ENCODE measurements at places on chromosomes 13 and 19.

GRCh38 chr19:51735759-51736449, 12.1 kb upstream of the HAS1 start:
- DNase-seq: no peak

DNA sequence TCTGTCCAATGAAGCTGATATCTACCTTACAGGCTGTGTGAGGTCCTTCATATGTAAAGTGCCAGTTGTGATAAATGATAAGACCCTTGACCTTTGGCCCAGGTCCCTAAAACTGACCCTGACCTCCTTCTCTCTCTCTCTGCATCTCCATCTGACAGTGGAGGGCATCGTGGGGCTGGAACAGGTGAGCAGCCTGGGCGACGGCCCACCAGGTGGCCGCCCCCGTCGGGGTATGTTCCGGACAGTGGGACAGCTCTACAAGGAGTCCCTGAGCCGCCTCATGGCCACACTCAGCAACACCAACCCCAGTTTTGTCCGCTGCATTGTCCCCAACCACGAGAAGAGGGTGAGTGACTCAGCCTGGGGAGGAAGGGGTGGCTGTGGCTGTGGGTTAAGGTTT, 53.7 kb downstream of the MYH14 start:
- DNase-seq: no peak

GRCh38 chr13:38045278-38046048, 175.9 kb upstream of the TRPC4 start:
- DNase-seq: peak; percentile 17

DNA sequence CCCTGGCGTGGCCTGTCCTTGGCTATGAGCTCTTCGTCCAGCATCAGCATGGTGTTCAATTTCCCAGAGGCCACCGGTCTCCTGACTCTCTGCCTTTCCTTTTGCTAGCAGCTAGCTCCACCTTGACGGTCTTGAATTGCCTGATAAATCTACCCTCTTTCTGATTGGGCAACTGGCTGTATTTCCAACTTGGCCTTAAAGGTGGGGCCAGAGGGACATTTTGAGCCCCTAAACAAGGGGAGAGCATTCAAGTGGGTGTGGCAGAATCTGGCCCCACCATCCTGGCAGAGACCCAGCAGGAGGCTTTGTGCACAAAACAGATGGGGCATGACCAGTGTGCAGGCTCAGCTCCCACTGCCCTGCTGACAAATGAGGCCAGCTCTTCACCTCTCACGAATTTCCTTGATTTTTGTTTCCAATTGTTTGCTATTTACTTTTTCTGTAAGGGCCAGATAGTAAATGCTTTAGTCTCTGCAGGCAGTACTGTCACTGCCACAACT, 148.9 kb upstream of the VSTM2B start:
- no peak for DNase-seq

DNA sequence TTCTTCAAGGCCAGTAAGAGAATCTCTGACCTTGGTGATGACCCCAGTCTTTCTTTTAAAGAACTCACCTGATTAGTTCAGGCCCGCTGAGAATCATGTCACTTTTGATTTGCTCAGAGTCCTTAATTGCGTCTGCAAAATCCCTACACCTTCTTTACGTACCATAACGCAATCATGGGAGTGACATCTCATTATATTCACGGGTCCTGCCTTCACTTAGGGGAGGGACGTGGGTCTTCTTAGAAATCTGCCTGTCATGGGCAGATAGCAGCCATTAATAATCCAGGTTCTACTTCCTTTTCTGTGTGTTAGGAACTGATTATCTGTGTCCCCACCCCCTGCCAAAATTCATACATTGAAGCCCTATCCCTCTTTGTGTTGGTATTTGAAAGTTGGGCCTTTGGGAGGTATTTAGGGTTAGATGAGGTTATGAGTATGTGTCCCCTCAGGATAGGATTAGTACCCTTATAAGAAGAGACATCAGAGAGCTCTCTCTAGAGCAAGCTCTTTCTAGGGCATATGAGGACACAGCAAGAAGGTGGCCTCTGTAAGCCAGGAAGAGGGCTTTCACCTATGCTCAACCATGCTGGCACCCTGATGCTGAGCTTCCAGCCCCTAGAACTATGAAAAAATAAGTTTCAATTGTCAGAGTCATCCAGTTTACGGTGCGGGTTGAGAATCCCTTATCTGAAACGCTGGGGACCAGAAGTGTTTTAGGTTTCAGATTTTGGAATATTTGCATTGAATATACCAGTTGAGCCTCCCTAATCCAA, 9.9 kb downstream of the TPP2 start:
- no peak for DNase-seq

DNA sequence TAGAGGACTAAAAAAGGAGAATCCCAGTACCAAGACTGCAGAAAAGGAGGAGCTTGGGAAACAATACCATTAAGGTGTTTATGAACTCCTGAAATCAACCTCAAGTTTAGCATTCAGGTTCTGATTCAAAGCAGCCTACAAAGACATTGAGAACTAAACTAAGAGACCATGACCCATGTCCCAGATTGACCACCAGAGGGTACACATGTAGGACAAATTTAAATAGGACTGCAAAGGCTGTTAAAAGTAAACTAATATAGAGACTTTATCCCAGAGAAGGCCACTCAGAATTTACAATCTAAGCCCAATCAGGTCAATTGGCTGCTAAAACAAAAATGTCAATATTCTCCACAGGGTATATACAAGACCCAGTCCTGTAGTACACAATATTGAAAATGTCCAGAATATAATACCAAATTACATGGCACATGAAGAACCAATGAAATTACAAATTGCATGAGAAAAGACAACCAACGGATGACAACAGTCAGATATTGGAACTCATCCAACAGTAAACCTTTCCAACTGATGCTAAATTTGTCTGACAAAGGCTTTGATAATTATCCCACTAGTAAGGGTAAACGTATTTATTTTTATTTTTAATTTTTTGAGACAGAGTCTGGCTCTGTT, 682.4 kb downstream of the UQCRFS1 start:
- DNase-seq: no peak

DNA sequence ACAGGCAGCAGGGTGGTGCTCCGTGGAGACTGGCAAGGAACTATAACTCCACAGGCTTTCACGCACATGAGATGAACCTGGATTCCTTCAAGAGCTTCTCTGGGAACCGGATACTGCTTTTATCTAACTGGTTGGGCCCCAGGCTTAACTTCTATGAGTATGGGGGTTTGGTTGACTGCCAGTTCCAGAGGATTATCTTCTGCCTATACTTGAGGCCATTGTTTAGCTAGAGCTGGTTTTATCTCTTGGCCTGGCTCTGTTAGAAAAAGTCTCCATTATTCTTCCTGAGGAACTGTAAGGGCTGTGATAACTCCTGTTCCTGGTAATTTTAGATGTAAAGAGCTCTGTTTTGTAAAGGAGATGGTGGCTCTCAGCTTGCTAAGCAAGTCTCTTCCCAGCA, 40.9 kb downstream of the ZNF846 start:
- DNase-seq: no peak

GRCh38 chr19:30681162-30682100, 309.2 kb downstream of the ZNF536 start:
- DNase-seq: no peak

DNA sequence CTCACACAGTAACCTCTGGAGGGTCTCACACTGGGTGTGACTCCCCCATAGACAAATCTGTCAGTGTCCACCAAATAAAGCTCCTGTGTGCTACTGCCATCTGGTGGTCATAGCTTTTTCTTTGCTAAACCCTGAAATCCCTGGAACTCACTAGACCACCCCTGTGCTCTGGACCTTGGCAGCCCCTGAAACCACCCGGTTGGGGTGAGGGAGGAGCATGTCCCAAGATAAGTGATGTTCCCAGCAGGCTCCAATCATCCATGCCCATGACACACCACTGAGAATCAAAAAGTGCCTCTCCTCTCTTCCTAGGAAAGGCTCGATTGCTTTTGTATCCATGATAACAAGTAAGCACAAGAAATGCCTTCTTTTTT, 6.5 kb upstream of the HSD17B14 start:
- no peak for DNase-seq

DNA sequence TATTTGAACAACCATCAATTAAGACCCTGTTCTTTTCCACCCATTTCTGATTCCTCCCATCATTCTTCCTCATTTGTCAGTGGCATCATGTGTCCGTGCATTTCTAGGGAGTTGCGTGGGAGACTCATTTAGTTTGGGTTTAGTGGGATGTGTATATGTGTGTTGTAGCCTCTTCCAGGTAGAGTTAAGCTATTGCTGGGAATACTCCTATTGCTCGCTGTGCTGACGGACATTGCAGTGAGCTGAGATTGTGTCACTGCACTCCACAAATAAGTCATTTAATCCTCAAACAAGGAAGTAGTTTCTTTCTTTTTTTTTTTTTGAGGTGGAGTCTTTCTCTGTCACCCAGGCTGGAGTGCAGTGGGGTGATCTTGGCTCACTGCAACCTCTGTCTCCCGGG, 42.2 kb upstream of the RCBTB2 start:
- no peak for DNase-seq

- DNase-seq: no peak
Measured at GRCh38 chr19:37943480-37943879, 36.5 kb downstream of the SIPA1L3 start.

- DNase-seq: no peak
Measured at GRCh38 chr13:38262211-38262610, 87.4 kb upstream of the UFM1 start.

DNA sequence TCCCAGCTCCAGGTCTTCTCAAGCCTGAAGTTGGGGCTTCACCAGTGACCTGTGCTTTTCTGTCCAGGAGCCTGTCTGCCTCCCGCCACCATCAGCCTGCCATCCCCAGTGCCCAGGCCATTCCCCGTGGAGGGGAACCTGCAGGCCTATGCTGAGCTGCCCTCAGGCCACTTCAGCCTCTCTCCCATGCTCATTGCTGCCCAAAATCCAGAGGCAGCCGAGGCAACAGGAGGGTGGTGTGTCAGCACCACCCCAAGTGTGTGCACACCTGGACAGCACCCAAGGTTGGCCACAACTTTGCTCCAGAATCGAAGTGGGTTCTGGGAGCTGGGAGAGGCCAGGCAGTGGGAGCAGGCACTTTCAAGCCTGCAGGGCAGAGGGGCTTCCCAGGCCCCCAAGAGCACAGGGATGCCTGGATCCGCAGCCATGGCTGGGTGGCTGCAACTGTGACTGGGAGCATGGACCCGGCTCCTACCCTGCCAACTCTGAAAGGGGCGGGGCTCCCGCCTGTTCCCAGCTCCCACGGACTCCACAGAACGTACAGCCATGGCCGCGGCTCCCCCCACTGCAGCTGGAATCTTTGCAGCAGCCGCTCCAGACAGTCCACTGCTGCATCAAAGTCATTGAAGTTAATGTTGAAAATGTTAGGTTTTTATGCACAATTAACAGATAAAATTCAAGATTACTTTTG, 1747.0 kb downstream of the OLFM4 start:
- no peak for DNase-seq

GRCh38 chr13:93480553-93481106, 254.0 kb downstream of the GPC6 start:
- no peak for DNase-seq

DNA sequence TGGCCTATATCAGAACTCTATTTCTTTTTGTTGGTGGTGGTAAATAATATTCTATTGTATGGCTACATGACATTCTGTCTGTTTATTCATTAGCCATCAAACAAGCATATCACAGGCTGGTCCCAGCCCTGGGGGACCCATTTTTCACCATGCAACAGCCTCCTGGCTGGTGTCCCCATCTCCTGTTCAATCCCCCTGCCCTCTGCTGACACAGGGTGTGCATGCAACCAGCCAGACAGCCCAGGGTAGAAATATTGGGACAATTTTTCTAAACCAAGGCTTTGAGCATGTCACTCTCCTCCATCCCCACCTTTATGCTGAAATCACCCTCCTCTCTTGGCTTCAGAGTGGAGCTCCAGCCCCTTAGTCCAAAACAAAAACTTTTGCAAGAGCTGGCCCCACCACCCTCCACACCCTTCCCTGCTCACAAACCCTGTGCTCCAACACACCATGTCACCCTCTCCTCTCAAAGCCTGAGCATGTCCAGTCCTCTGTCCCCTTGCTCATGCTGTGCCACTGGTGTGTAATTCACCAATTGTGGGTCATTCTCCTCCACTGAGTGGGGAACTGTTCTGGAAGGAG, 153.0 kb upstream of the UQCRFS1 start:
- no peak for DNase-seq

DNA sequence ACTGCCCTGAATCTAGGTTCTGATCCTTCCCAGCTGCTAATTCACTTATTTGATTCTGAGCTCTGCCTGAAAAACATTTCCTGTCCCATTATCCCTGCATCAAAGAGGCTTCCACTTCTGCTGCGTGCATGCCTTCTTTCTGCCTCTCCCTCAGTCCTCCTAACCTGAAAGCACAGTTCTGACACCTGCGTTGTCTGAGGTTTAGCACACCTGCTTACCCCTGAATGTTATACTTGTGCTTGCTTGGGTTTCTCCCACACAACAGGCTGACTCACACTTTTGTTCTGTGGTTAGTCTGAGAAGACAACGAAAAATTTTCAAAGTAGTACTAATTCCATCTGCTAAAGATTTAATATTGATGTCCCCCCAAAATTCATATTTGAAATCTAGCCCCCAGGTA, 3.1 kb upstream of the SOHLH2 start:
- DNase-seq: no peak

DNA sequence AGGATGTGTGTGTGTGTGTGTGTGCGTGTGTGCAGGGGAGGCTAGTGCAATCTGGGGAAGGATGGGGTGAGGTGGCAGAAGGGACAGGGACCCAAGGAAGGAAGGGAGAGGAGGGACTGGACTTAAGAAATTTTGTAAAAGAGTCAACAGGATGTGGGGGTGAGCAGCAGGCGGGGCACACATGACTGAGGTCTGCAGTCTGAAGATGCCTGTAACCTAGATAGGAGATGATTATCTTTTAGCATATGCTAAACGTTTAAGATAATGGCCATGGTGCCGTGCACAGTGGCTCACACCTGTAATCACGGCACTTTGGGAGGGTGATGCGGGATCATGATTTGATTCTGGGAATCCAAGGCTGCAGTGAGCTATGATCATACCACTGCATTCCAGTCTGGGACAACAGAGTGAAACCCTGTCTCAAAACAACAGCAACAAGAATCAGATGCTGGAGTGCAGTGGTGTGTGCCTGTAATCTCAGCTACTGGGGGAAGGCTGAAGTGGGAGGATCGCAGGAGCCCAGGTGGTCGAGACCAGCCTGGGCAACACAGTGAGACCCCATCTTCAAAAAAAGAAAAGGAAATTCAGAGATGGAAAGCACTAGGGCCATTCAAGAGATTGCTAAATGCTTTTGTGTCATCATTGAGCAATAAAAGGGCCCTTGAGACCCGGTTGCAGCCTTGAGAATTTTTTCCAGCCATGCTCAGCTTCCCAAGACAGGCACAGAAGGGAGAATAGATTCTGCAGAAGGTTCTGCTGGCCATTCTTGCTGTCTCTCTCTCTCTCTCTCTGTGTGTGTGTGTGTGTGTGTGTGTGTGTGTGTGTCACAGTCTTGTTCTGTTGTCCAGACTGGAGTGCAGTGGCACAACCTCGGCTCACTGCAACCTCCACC, 3.8 kb upstream of the ZNF414 start:
- DNase-seq: no peak

- DNase-seq: no peak
Measured at GRCh38 chr13:40383132-40383531, 283.3 kb downstream of the FOXO1 start.

GRCh38 chr19:11587975-11588631, 9.2 kb upstream of the ZNF627 start:
- no peak for DNase-seq

Measured in HFF-Myc (cell line).